Right cardiac atrium (tissue), 5 donors: ENCODE measurements at places on chromosomes 16 and 17. TPM values are rescaled to one million over a fixed set of nuclear protein-coding genes. Genes with fewer than 3 reads are reported as not detected.

Gene TBC1D28
- not detected for total RNA-seq

Gene LRRC46
- 0.38 TPM for total RNA-seq

Gene KRTAP9-4
- total RNA-seq: not detected

Gene BCL6B
- 6.7 TPM for total RNA-seq

Gene ZFHX3
- total RNA-seq: 18.2 TPM

Gene CES5A
- not detected for total RNA-seq

Gene TNK1
- total RNA-seq: 3.6 TPM

Gene ZNF174
- 12.6 TPM for total RNA-seq

Gene TNRC6C
- total RNA-seq: 32.8 TPM
